ENCODE measurements at places on chromosomes 11 and 22.

GRCh38 chr11:34358258-34358727 lies 483 bp upstream of the ABTB2 start:
- peak; percentile 62 for DNase-seq

DNA sequence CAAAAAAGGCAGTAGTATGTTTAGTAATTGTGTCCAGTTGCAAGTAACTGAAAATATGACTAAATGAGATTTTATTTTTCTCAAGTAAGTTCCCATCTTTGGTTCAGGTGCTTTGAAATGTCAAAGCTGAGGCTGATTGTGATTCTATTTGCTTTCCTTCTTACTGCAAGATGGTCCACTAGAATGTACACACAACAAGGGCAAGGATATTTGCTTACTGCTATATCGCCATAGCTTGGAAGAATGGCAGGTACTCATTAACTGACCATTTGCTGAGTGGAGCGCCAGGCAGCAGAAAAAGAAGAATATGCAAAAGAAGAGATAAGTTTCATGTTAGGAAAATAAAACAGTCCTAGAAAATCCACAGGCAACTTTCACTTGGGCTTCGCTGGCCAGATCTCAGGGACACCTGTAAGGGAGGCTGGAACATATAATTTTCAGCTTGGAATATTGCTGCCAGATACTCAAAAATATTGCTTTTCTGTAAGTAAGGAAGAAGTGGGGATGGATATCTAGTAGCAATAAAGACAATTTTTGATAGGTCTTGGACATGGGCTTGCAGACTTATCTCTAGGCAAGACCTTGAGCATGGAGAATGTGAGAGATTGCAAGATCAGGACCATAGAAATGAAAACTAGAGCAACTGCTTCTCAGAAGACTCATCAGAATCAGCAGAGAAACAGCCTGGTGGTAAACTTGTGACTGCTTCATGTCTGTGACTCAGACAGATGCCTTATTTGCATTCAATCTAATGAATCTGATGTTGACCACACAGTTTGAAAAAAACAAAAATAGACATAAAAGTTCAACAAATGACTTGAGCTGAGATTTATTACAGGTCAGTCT lies 44.8 kb upstream of the OR9Q1 start:
- DNase-seq = no peak

- DNase-seq = no peak
Measured at GRCh38 chr22:30241576-30242371, 4.8 kb downstream of the LIF start.

DNA sequence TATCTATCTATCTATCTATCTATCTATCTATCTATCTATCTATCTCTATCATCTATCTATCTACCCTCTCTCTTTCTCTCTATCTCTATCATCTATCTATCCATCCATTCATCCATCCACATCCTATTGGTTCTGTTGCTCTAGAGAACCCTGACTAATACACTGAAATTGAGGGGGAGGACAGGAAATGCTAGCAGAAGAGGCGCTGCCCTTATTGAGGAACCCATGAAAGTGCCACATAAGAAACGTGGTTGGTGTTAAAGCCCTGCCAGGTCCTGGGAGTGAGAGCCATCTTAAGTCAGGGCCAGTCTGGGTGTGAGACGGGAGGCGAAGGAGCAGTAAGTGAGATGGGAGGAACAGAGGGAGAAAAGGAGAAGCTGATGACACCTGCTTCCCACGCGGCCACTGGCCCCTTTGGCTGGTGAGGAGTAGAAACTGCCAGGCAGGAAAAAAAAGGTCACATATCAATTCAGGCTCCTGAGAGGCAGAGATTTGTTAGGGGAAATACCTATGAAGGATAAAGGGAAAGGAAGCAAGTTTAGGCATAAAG lies 87.9 kb upstream of the PLET1 start:
- no peak for DNase-seq

Measured in NCI-H1048 (cell line).